ENCODE measurements at places on chromosomes 2 and 18.

DNA sequence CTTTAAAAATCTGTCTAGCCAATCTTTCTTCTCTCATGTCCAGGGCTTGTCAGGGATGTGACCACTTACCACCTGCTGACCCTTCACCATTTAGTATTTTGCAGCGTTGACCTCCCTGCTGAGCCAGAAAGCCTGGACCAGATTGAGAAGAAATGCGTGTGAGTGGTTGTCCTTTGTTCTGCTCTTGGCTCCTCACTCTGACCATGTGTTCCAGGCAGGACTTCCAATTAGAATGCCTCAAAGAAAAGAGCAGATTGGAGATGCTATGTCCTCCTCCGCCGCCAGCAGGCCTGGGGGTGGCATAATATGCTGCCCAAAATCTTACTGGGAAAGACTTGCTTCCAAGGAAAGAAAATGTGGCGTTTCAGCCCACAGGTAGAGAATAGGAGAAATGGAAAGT is 894.1 kb downstream of the SLC4A3 start:
- no peak for DNase-seq

- DNase-seq = no peak
Observed at GRCh38 chr18:48788373-48788772, 162.4 kb downstream of the SMAD7 start.

DNA sequence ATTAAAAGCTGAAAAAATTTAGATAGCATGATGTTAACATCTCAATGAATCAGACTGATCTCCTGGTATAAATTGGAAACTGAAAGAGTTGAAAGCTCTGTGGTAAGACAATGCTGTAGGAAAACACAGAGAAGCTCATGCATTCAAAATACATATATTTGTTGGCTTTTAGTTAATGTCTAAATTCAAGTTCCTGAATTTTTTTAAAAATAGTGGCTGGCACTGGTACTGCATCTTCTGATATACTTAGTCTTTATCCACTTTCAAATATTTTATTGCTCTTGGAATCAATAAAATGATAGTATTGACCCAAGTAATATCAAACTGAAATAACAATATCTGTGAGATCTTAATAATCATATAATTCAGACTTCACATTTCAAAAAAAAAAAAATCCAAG is 151.4 kb upstream of the FIGN start:
- no peak for DNase-seq

DNA sequence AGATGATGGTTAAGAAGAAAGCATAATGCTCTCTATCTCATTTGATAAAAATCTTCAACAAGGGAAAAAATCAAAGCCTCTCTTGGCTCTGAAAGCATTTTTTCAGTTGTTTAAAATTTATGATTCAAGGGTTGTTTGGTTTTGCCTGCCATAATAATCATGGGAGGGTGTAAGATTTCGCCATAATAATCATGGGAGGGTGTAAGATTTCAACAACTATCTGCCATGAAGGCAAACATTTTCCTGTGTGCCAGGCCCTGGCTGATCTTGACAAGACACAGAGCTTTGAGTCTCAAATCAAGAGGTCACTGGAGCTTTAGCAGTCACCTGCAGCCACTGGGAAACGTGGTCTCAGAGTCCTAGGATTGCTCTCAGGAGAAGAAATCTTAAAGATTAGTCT is 175.1 kb upstream of the PIEZO2 start:
- no peak for DNase-seq

DNA sequence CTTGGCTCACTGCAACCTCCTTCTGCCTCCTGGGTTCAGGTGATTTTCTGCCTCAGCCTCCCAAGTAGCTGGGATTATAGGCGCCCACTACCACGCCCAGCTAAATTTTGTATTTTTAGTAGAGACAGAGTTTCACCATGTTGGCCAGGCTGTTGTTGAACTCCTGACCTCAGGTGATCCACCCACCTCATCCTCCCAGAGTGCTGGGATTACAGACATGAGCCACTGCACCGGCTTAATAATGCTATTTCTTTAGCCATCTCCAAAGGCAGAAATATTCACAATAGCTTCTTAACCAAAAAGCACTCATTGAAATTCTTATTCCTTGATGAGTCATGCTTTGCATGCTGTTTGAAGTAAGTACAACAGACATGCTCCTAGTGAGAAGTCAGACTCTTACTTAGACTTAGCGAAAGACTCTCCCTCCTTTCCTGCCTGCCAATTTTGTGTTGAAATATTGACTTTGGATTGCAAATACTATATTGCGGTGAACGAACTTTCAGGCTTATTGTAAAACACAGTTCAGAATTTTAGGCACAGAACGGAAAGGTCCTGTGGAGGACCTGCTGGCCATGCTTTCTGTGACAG is 4.4 kb downstream of the ACTR3 start:
- DNase-seq = peak; percentile 65

DNA sequence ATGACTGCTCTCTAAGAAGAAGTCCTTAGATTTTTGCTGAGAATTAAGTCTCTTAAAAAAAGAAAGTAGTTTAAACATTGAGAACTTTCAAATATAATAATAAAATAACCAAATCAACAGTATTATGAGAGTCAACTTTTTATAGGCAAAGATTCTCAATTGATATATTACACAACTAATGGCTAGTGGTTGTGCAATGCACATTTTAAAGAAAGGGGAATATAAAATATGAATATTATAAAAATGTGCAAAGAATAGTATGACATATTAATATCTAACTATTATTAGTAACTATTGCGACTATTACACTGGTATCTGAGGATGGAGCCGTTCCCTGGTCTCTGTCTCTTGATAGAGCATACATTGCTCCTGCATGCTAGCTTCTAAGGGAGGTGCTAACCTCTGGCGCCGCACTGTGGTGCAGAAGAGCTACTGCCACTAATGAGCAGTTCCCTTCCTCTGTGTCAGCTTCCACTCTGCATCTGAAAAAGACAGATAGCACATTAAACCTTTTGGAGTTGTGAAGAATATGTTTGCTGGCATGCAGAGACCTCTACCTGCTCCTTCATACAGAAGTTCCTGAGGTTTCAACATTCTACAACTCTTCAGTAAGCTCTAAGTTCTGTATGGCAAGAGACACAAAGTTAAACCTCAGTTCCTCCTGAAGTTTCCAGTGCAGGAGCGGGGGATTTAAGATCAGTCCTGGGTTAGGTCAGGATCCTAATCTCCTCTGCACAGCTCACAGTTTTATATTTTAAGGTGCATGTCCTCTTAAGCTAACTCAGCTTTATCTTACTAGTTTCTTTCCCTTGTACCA is 3.5 kb upstream of the SLC9A2 start:
- DNase-seq = peak; percentile 61

- DNase-seq = no peak
Observed at GRCh38 chr2:1910592-1911246, 166.4 kb upstream of the PXDN start.

GRCh38 chr2:212921061-212921460 is 230.4 kb downstream of the IKZF2 start:
- DNase-seq = no peak

- no peak for DNase-seq
Observed at GRCh38 chr2:20868377-20868776, 45.5 kb upstream of the LDAH start.

DNA sequence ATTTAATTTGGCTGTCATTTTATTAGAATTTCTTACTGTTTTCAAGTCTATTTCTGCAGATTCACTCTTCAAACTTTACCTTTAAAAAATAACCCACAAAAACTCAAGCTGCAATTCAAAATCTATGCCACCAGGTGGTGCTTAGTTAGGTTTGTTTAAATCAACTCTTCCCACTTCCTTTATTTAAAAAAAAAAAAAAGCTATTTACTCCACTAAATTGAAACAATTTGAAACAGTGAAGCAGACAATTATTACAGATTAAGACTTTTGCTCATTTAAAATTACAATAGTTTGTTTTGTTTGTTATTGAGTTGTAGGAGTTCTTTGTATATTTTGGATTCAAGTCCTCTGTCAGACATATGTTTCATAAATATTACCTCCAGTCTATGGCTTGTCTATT is 300.0 kb downstream of the PDE11A start:
- peak; percentile 47 for DNase-seq

DNA sequence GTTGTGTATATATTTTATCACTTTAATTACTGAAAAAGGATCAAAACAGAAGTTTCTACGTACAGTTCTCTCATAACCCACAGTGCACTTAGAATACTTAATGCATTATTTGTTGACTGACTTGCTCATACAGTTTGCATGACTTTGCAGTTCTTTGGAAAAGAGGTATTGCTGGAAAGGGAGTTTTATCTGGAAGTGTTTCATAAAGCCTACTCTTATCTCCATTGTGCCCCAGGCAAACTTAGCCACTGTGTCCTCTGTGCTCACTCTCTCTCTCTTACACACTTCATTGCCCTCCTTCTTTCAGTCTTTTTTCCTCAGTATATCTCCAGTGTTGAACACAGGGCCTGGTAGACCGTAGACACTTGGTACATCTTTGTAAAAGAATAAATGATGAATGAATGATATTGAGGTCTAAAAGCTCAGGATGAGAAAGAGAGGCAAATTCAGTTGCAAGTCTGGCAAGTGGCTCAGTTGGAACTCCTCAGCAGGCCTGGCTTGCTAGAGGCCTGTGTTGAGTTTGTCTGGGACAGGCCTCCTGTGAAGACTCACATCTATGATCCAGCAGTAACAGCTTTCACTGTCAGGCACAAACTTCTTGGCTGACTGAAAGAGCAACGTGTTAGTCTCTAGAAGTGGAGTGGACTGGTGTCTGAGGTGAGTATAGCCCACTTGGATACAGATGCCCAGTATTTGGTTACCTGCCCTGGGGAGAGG is 56.1 kb downstream of the SETBP1 start:
- no peak for DNase-seq

DNA sequence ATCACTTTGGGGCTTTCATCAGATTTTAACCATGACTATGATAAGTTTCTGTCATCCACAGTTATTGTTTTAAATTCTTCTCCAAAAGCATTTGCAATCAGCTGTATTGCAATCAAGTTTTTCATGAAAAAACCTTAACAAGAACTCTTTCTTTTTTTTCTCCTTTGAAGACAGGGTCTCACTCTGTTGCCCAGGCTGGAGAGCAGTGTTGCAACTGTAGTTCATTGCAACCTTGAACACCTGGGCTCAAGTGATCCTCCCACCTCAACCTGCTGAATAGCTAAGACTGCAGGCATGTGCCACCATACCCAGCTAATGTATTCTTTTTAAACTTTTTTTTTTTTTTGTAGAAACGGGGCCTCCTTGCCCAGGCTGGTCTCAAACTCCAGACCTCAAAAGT is 45.5 kb upstream of the C2orf66 start:
- DNase-seq = no peak

DNA sequence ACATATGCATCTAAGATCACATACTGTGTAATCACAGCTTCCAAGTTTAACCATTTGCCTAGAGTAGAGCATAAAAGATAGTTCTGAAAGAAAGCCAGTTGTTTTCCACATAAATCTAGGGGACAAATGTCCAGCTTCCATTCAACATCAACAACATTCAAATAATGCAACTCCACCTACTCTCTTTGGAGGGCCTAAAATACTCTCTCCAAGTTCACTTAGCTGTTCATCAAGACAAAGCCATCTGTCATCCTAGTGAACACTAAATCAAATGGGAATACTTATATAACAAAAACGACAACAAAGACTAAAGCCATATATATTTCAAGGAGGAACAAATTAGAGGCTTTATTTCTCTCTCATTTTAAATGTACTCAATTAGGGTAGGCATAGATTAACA is 221.5 kb upstream of the CDH2 start:
- no peak for DNase-seq

GRCh38 chr18:58408665-58409064 is 220.2 kb downstream of the ALPK2 start:
- no peak for DNase-seq

DNA sequence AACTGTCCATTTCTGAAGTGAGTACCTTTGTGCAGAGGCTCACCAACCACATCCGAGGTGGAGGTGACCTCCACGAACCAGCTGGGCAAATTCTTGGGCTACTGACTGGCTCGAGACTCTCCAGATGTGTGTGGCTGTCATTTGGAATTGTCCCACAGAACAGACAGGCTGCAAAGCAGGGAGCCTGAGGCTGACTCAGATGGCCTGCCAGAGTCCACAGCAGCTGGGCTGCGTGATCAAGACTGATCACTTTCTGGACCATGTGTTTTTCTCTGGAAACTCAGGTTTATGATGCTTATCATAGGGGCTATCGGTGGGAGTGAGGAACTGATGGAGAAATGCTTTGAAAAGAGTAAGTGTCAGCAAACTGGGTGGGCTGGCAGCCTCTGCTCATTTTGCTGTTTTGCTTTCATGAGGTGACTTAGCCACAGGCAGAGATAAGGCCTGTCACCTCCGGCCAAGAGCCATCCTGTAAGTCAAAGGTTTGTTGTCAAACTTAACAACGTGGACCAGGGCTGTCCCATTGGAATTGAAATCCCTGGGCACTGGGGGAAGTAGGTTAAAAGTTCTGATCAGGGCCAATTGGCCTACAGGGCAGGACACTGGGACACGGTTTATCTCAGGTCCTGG is 120.4 kb downstream of the LIPG start:
- no peak for DNase-seq

GRCh38 chr2:25127646-25128045 is 40.7 kb downstream of the POMC start:
- no peak for DNase-seq

- peak; percentile 22 for DNase-seq
Observed at GRCh38 chr2:71332435-71332796, 834 bp downstream of the ZNF638 start.

- no peak for DNase-seq
Observed at GRCh38 chr2:167103028-167103756, 214.9 kb downstream of the XIRP2 start.

DNA sequence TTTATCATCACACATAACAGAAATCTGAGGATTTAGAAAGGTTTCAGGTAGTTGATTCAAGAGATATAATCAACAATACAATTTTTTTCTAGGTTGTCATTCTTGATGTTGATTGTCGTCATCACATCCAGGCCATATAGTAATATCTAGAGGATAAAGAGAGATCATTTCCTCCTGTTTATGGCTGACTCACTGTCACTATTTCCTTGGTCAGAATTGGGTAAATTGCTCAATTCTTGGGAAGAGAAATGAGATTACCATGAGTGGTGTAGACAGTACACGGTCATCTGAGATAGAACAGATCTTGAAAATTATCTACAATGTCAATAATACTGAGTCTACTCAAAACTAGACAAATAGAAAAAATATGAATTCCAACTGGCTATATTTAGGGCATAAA is 78.8 kb downstream of the ZNF804A start:
- DNase-seq = no peak

- no peak for DNase-seq
Observed at GRCh38 chr18:13036622-13037320, 45.6 kb downstream of the CEP192 start.

GRCh38 chr2:143571747-143572146 is 442.5 kb downstream of the ARHGAP15 start:
- DNase-seq = no peak

DNA sequence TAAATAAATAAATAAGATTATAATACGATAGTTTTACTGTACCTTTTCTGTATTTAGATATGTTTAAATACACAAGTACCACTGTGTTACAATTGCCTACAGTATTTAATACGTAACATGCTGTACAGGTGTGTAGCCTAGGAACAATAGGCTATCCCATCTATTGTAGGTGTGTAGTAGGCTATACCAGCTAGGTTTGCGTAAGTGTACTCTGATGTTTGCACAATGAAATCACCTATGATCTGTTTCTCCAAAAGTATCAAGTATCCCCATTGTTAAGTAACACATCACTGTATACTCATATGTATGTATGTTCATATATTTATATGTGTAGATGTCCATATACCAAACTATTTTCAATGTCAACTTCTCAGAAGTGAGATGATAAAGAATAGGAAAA is 118.2 kb upstream of the RND3 start:
- DNase-seq = no peak

- no peak for DNase-seq
Observed at GRCh38 chr2:38887902-38888554, 1.6 kb upstream of the ARHGEF33 start.

GRCh38 chr2:138502255-138503086 is 901 bp downstream of the SPOPL start:
- DNase-seq = peak; percentile 11
